ENCODE measurements at places on chromosomes 5 and 9.

DNA sequence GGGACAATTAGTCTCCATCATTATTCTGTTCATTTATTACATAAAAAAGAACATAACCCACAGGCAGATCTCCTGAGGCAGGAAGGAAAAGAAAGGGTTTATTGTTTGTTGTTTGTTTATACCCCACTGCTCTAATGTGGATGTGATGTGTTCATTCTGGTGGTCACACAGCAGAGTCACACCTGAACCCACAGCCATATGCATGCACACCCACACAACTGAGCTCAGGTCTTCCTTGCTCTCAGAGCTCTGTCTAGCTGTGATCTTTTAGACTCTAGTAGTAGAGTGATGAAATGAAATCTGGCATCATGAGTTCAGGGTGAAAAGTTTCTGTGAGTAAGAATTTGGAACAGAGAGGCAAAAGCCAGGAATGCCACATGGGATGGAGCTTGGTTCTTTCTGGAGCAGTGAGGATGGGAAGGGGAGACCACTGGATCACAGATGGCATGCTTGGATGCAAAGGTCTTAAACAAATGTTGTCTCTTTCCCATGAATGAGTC lies 227.0 kb downstream of the PAPPA start:
- no peak for DNase-seq

DNA sequence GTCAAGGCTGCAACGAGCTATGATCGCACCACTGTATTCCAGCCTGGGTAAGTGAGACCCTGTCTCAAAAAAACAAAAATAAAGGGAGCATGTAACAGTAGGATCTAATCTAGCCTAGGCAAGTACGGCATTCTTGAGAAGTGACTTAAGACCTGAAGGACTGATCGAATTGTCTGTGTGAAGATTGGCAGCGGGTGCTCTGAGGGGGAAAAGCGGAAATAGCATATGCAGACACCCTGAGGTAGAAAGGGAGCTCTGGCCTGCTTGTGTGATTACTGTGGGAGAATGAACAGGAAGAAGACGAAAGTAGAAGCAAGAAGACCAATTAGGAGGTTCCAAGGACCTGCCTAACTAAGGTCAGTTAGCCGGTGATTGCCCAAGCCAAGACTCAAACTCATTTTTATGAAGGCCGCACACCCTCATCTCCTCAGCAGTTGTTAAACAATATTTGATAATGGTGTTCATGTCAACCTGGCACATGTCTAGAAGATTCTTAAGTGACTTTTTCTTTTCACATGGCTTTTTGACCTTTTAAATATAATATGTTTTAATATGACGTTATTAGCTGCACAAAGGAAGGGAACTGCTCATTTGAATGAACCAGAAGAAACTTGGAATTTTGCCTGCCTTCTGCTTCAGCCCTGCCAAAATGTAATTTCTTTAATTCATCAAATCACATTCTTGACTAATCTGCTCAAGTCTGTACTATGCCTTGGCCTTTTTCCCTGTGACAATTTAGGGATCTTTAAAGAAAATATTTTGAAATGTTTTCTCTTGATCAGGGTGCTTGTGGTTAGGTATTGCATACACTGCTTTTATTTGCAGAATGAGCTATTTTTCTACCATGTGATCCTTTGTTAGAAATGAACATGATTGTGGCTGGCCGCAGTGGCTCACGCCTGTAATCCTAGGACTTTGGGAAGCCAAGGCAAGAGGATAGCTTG lies 289.2 kb upstream of the DMRT1 start:
- DNase-seq: no peak

- no peak for DNase-seq
These were observed 65.4 kb downstream of the PSMB7 start for GRCh38 chr9:124349675-124350493.

DNA sequence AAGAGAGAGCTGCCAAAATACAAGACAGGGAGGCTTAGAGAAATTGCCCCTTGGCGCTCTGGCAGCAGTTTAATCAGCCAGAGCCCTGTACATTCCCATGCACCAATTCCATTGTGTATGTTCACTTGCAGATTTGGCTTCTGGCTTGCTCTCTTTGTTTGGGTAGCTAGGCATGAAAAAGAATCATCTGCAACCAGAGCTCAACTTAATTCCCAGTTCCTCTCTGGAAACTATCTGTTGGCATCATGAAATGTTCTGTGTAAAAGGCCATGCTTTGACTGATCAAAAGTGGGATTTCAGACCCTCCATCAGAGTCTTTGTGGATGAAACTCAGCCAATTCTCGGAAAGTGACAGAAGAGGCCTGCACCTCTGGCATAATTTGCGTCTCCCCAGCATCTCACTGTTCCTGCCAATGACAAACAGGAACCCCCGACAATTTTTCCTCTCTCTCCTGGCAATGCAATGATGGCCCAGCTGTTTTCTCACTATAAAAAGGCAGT lies 53.8 kb upstream of the RAD23B start:
- no peak for DNase-seq

GRCh38 chr5:35821513-35821912 lies 35.2 kb upstream of the IL7R start:
- no peak for DNase-seq

DNA sequence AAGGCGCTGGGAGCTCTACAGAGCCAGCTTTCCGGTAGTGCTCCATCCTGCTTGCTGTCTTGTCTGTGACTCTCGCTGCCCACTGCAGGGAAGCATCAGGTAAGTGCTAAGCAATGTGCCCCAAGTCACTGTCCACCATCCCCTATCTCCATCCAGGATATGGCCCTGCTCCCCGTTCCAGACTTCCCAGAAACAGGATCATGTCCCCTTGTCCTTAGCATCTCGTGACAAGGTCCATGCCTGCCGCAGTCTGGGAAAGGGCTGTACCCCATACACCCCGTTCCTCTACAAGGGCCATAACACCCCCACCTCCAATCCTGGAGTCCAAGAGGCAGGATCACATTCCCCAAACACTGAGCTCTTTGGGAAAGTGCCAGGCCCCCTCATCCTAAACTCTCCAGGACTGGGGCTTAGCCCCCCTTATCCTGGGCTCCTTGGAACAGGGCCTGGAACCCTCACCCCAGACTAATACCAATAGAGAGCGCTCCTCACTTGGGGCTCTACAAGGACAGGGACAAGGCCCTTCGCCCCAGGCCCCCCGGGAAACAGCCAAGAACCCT lies 566 bp downstream of the RPP25L start:
- DNase-seq: no peak

- no peak for DNase-seq
These were observed 293.2 kb upstream of the KLF4 start for GRCh38 chr9:107782789-107783188.

- DNase-seq: no peak
These were observed 299.2 kb downstream of the CD180 start for GRCh38 chr5:66897356-66897755.

Measured in CD4-positive, alpha-beta T cell treated with Interleukin-17A for 1 hour (primary cell).